ENCODE measurements at places on chromosomes 3 and 15. TPM values are rescaled to one million over a fixed set of nuclear protein-coding genes. Genes with fewer than 3 reads are reported as not detected.
A peak's percentile ranks its signal among the peaks of the same experiment; 100 is the strongest.

DNA sequence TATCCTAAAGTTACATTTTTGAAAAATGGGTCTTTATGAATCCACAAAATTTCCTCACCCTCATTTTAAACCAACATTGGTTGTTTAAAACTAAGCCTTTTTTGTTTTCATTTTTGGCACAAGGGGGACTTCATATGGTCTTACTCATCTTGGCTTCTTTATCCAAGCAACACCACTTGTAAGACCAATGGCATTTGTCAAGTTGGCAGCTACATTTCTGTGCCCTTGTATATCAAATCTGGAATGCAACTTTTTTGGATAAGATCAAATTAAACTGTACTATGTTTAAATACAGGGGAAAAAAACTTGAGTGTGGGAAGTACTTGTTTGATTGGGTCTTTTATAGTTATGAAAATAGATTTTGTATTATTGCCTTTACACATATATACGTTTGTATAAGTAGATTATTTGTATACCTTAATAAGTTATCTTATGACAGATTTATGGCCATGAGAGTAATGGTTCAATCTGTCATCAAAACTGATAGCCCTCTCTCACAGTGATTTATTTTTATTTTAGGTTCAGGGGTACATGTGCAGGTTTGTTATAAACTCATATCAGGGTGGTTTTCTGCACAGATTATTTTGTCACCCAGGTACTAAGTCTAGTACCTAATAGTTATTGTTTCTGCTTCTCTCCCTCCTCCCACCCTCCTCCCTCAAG lies 43.4 kb downstream of the GPR160 start:
- DNase-seq: no peak

DNA sequence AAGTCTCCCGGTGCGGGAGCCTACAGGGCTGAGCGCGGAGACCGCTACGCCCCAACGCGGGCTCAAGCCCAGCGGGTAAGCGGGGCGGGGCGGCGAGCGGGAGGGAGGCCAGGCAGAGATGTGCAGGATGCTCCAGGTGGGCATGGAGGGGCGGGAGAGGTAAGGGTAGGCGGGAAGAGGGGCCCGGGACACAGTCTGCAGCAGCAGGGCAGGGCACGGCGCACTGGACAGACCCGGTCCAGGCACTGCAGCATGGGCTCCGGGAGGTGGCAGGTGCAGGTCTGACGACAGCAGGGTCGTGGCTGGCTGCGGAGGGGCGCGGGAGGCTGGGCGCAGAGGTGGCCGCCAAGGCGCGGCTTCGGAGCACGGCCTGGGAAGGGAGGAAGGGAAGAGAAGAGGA lies 102.8 kb downstream of the GABRB3 start:
- no peak for DNase-seq

- DNase-seq: no peak
Measured at GRCh38 chr3:44058022-44058867, 183.4 kb upstream of the TOPAZ1 start.

DNA sequence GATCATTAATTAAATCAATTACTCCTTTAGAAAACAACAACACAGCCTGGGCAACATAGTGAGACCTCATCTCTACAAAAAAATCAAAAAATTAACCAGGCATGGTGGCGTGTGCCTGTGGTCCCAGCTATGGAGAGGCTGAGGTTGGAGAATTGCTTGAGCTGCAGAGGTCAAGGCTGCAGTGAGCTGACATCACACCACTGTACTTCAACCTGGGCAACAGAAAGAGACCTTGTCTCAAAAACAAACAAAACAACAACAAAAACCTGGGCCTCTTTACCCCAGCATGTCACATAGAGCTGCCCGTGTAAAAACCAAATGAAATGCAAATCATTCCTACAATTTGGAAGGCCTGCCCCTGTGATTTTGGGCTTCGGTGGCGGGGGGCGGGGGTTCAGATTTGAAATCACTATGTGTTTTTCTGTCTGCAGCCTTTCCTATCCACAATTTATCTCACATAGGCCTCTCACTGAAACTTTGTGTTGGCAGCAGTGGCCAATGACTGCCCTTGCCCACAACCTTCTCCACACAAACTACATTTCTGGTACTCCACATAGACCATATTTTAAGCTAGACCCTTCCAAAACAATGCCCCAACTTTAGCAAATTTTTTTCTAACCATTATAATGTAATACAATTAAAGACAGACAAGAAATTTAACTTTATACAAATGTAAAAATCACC lies 6.5 kb downstream of the ADAM10 start:
- no peak for DNase-seq

- no peak for DNase-seq
Measured at GRCh38 chr3:23764407-23764806, 41.3 kb upstream of the UBE2E1 start.

DNA sequence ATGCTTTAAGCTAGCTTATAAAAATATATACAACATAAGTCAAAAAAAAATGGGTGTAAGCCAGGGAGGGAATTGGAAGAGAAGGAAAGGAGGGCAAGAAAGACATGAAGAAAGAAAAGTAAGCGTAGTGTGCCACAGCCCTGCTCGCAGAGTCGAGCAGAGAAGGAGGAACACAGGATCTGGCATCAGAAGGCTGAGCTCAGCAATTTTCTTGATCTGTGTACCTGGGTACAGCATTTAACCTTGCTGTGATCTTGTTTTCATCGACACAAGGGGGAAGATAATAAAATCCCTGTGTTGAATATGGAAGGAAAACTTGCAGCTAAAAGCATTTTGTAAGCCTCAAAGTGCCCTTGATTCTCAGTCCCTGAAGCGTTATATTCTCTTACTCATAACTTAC lies 23.7 kb upstream of the C2CD4B start:
- DNase-seq: no peak

- no peak for DNase-seq
Measured at GRCh38 chr15:79989183-79989582, 18.2 kb upstream of the BCL2A1 start.

DNA sequence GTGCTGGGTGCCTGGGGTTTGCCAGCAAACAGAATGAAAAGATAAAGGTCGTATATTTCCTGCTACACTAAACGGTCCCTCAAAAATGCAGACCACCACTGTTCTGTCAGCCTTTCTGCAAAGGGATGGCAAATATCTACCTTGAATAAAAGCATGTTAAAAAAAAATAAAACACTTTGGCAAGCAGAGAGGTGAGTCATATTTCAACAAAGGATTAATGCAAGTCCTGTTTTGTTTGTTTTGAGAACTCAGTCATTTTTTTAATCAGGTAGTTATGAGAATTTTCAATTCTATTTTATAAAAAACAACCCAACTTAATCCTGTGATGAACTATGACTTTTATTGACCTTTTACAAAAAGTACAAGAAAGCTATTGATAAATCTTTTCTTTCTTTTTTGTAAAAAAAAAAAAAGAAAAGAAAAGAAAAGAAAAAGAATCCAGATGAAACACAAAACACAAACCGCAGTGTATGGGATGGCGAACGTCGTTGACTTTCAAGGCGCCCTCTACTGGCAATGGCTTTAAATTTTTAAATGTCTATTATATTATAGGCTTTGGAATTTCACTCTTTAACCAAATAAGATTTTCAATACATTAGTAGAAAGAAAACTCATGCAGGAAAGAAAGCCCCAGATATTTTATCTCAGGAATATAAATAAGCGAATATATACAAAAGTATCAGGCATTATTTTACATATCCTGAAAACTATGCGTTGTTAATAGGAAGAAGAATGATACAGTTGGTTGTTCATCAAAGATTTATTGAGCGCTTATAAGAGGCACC lies 87.8 kb downstream of the NCEH1 start:
- peak; percentile 51 for DNase-seq

GRCh38 chr3:160163229-160163878 lies 61.9 kb upstream of the C3orf80 start:
- DNase-seq: no peak

DNA sequence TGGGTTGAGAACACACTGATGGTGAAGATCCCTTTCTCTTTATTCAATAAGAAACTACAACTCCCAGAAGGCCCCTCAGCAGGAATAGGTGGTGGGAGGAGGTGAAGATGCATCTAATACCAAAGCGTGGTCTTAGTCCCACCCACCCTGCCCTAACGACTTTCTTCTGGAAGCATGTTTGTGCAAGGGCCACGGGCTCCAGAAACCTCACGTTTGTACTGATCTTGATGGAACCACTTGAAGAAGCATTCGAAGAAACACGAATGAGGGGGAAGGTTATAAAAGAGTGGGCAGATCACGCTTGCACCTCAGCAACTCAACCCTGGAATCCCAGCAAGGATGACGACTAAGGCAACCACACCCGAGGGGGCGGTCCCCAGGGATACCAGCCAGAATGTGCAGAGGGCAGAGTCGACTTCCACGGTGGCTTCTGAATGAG lies 10.6 kb upstream of the SLC25A36 start:
- DNase-seq: peak; percentile 65

- DNase-seq: no peak
Measured at GRCh38 chr3:184132945-184133344, 2.2 kb upstream of the EIF2B5 start.

GRCh38 chr15:94259863-94260262 lies 28.5 kb downstream of the MCTP2 start:
- DNase-seq: no peak

GRCh38 chr15:97470417-97470816 lies 490.1 kb upstream of the ARRDC4 start:
- no peak for DNase-seq

DNA sequence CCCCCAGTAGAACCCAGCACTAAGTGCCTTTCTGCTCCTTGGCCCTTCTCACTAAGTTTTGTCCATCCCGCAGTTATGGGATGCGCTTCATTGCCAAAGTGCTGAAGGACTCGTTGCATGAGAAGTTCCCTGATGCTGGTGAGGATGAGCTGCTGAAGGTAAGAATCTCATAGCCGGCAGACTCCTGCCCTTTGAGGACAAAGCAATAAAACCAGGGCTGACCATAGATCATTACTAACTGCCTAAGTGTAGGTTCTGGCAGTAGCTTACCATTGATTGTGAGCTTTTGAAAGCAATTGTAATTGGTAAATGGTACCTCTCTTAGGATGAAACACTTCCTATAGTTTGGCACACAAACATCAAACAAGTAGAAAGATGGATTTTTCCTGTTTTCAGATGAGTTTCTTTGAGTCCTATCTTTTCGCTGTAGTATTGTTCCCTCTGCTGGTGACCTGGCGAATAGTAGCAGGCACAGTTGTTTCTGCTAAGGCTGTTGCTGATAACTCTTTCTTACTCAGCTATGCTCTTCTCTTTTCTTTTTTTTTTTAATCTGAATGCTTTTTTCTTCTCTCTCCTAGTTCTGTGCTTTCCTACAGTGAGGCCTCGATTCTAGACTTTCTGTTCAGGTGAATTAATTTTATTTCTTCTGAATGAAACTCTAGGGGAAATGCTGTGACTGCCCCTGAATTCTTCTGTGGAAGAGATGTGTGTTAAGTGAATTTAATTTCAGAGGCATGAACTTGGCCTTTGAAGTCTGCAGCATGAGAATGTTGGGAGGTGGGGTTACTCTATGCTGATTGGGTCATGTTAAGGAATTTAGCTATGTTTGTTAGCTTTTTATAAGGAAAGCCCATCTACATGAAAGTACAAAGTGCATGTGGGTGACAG lies 47.4 kb upstream of the CRTC3 start:
- DNase-seq: peak; percentile 59

DNA sequence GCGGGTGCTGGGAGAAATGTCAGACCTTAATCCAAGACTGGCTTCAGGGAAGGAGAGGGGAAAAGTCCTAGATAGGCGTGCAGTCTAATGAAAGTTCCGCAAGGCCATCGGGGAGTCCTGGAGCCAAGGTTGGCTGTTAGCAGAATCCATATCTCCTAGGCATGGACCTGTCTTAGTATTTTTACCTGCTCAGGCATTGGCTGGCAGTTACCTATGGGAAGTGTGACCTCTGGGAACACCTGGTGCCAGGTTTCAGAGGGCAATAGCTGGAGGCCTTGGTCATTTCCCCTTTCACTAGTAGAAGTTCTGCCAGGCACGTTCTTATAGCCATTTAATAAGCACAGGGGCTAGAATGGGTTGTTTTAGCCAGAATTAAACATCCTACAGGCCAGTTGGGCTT lies 330.8 kb upstream of the SEMA6D start:
- no peak for DNase-seq

- DNase-seq: no peak
Measured at GRCh38 chr3:190972840-190973270, 110.4 kb upstream of the GMNC start.

DNA sequence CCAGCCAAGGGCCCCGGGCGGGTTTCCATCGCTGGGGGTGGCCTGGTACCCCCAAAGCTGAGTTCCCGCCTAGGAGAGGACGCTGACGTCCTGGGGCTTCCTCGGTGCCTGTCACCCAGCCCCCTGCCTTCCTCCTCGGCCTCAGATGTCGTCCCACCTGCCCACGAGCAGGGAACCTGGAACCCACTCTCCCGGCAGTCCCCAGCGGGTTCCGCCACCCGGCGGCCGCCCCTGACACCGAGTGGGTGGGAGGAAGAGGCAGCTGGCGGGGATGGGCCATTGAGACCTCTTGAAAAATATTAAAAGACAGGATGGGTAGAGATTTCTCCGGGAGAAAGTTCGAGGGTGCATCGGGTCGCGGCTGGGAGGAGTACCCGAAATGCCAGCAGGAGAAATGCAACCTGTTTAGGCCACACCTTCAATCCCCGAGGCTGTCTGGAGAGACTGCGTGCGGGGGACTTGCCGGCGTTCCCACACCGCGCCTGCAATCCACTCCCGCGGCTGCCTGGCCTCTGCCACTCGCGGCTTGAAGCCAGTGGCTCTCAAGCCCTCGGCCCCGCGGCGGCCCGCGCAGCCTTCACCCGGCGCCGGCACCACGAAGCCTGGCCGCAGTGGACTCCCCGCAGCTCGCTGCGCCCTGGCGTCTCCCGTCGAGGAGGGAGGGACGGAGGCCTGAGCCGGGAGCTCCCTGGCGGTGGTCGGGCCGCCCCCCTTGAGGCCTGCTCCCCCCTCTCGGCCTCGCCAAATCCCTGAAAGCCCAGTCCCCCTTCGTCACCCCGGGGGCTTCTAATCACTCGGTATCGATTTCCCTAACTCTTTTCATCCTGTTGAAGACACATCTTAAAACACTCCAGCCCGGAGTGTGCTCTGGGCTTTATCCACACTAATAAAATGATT lies 8.6 kb upstream of the NR2F2 start:
- peak; percentile 78 for DNase-seq

- DNase-seq: peak; percentile 71
Measured at GRCh38 chr3:48997714-48998637, 7.9 kb downstream of the P4HTM start.

- DNase-seq: no peak
Measured at GRCh38 chr15:77059786-77060361, 11.0 kb downstream of the TSPAN3 start.

ATP13A5 gene
- total RNA-seq: not detected

GUCA1C gene
- total RNA-seq: not detected

HTR3E gene
- not detected for total RNA-seq

GPR15 gene
- total RNA-seq: not detected

TGFBR2 gene
- total RNA-seq: 7.3 TPM

TMC3 gene
- 0.13 TPM for total RNA-seq

MBNL1 gene
- 9.8 TPM for total RNA-seq

SERF2 gene
- total RNA-seq: 430 TPM

C3orf20 gene
- total RNA-seq: not detected

GABRA5 gene
- total RNA-seq: 4.4 TPM

ADAMTS9 gene
- total RNA-seq: 32.1 TPM

ITIH4 gene
- total RNA-seq: 2.4 TPM

GOLGA8N gene
- 0.26 TPM for total RNA-seq

PLSCR2 gene
- not detected for total RNA-seq

RHOV gene
- not detected for total RNA-seq

Measured in neural progenitor cell (in vitro differentiated cells).